Sciatic nerve (tissue), 2 donors: ENCODE measurements at places on chromosomes 7 and 10. TPM values are rescaled to one million over a fixed set of nuclear protein-coding genes. Genes with fewer than 3 reads are reported as not detected.

Gene LRRC61
- total RNA-seq = 5.8 TPM

DNA sequence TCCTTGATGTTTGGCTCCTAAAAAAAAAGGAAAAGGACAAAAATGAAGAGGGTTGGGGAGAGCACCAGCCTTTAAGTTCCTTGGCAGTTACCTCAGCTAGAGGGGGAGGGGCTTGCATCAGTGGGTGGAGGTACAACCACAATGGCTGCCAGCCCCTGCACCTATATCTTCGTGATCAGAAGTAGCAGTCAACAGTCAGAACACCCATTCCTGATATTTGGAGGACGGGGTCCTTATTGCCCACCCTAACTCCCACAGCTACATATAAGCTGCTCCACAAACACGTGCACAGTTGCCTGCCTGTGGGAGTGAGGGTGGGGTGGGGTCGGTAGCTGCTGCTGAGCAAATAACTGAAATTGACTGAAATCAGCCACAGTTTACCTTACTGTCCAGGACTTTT is 26.2 kb downstream of the C1GALT1 start:
- no peak for DNase-seq

Gene CNTNAP2
- 0.49 TPM for total RNA-seq

GRCh38 chr10:4661511-4662255 is 164.3 kb upstream of the AKR1E2 start:
- peak; percentile 63 for DNase-seq

DNA sequence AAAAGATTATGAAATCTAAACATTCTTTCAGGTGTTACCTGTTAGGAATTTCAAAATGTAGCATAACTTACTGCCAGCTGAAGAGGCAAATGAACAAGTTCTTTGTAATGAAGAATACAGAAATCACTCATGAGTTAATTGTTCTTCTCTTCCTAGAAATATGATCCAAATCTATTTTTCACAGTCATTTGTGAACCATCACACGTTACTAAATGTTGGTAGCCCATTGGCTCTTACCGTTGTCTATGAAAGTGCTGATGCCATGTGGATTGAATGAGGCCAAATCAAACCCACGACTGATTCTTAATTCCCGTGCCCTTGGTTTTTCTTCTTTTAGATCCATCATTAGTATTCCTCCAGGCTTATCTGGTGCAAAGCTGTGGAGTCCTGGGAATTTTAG is 15.9 kb upstream of the PON3 start:
- no peak for DNase-seq

DNA sequence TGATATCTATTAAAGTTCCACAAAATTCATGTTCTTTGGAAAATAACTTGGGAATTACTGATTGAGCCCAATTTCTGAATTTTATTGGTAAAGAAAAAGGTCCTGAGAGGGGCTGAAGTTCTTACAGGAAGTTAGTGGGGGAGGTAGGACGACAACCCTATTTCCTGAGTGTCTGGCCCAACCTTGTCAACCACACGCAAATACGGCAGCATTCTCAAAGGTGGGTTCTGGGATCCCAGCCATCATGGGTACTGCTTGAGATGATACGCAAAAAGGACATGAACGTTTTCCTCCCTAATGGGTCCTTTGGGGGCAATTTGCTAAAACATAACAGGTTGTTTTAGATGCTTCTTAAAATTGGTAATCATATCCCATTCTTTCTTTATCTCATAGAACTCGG is 2.7 kb upstream of the PDCD4 start:
- DNase-seq = no peak

GRCh38 chr10:131282961-131283360 is 28.6 kb downstream of the TCERG1L start:
- no peak for DNase-seq

DNA sequence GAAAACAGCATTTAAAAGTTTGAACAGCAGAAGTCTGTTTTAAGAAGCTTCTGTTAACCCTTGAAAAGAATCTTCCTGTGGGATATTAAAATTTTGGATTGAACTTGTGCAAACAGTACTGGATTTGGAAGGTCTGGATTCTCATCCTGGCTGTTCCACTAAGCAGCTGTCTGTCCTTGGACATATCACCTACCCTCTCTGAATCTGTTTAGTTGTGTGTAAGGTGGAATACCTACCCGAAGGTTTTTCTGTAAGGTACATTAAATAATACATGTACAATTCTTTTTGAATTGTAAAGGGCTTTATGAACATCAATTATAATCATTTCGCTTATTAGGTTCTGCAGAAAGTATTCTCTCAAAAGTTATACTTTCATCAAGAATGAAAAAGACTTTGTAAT is 2.2 kb downstream of the PDCD4 start:
- no peak for DNase-seq

DNA sequence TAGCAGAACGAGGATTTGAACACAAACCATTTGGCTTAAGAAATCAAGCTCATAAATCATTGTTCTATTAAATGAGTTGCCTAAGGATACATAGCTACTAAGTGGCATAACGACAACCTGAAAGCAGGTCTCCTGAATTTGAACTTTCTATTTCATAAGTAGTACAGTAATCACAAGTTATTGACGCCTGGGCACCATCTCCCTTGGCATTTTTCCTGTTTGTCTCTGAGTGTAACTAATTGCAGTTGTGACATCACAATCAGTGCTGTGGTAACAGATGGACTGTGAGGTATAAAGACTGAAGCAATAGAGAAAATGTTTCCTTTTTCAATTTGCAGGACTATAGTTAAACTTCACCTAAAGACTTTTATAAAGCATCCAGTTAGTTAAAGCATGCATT is 6.4 kb upstream of the CSTF2T start:
- DNase-seq = no peak

Gene CLCN1
- not detected for total RNA-seq

- DNase-seq = no peak
These were observed 49.6 kb downstream of the ASB13 start for GRCh38 chr10:5616836-5617235.

Gene OR6V1
- not detected for total RNA-seq

GRCh38 chr10:31761156-31761555 is 167.5 kb downstream of the ARHGAP12 start:
- DNase-seq = no peak

- no peak for DNase-seq
These were observed 19.9 kb upstream of the TTYH3 start for GRCh38 chr7:2611922-2612321.

- DNase-seq = no peak
These were observed 118.4 kb downstream of the SEMA3A start for GRCh38 chr7:84076219-84076618.

Gene NPSR1
- not detected for total RNA-seq

DNA sequence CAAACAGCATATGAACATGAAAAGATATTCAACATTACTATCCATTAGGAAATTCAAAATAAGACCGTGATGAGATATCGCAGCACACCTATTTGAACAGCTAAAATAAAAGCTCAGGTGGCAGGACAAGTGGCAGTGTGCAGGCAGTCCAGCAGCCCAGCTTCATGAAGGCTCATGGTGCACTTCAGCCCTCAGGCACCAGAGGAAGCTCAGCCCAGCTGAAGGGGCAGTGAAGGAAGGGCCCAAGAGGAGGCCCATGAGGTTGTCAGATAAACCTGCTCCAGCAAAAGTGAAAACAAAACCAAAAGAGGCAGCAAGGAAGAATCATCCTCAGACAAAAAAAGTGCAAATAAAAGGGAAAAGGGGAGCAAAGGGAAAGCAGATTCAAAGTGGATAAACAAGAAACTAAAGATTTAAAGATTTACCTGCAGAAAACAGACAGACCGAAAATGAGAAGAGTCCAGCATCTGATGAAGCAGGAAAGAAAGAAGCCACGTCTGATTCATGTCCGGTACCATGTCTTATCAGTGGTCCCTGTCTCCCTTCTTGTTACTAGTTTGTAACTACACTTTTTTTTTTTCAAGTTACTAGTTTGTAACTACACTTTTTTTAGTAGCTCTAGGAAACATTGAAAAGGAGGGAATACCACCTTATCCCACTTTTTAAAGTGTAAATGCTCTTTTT is 15.0 kb upstream of the FAM24B start:
- DNase-seq = no peak

DNA sequence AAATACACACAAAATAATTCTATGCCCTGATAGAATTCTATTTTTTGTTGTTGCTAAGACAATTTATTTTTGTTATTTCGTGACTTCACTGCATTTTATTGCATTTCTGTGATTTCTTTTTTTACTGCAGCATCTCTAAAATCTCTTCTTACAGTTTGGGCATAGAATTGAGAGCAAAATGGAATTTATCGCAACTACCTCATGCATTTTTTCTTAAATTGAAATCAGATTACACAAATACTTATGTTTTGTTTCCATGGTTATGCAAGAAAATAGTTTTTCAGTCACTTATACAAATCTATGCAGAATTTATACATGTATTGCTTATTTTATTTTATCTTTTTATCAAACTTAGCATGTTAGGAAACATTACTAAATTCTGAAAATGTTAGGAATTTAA is 781.8 kb upstream of the LRRTM3 start:
- no peak for DNase-seq

DNA sequence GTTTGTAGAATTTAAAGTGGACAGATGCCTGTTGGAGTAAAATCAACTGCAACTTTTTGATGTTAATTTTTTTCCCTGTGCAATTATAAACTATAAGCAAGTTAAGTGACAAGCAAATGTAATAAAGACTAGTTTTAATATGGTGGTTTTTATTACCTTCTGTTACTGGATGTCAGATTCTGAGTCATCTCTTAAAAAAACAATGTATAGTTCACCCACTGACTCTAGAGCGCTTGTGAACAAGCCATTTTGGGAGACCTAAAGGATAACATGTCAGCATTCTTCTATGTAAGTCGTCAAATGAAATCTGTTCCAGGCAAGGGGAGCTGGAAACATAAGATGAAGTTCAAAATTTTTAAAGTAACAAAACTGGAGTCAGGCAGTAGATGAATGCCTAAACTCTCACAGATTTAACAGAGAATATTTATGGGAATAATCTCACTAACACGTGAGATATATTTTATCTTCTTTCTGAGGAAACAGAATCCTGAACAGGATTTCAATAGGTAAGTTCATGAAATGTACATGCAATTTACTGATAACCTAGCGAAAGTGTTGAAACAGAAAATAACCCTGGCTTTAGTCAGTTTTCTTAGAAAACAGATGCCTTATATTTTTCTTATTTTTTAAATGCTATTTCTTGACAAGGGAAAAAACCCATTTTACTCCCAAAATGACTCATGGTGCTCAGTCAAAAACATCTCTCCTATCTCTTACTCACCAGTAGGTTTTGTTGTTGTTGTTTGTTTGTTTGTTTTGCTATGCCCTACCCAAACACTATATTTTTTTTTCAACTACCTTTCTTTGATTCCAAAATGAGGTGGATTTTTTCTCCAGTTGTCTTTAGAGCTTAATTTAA is 91.7 kb downstream of the SLC39A12 start:
- DNase-seq = no peak

- DNase-seq = no peak
These were observed 67.2 kb downstream of the CREB5 start for GRCh38 chr7:28479507-28479947.

- DNase-seq = no peak
These were observed 73.2 kb upstream of the TPK1 start for GRCh38 chr7:144908943-144909556.

Gene CDC14C
- total RNA-seq = 0.18 TPM

Gene OTUD1
- total RNA-seq = 33.9 TPM

- no peak for DNase-seq
These were observed 19.6 kb downstream of the GIMAP5 start for GRCh38 chr7:150756858-150757257.

- no peak for DNase-seq
These were observed 197.4 kb downstream of the AHR start for GRCh38 chr7:17495655-17496394.

GRCh38 chr7:37346761-37347160 is 101.9 kb downstream of the ELMO1 start:
- no peak for DNase-seq
